ENCODE measurements at places on chromosomes 1 and 21.

DNA sequence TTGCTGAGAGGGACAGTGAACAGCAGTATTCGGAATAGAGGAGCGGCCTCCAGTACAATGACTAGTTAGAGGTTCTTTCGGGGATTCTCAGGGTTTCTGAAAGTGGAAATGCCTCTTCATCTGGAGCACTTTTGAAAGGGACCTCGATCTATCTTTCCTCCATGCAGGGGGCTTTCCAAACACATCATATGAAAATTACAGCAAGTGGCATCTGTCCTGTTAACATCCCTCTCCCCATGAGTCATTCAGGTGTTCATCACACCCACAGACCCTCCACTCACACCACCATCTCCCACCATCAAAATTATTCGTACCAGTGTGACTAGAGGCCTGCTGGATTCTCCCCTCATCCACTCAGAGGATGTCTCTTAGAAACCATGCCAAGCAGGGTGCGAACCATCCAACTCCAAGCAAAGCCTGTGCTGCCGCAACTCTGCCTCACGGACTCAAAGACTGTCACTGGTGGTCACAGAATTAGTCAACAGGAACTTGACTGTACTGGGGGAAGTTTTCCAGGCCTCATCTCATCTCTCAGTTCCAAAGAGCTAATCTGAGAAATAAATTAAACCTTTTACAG is 211.1 kb downstream of the MRPL39 start:
- DNase-seq, result no peak

DNA sequence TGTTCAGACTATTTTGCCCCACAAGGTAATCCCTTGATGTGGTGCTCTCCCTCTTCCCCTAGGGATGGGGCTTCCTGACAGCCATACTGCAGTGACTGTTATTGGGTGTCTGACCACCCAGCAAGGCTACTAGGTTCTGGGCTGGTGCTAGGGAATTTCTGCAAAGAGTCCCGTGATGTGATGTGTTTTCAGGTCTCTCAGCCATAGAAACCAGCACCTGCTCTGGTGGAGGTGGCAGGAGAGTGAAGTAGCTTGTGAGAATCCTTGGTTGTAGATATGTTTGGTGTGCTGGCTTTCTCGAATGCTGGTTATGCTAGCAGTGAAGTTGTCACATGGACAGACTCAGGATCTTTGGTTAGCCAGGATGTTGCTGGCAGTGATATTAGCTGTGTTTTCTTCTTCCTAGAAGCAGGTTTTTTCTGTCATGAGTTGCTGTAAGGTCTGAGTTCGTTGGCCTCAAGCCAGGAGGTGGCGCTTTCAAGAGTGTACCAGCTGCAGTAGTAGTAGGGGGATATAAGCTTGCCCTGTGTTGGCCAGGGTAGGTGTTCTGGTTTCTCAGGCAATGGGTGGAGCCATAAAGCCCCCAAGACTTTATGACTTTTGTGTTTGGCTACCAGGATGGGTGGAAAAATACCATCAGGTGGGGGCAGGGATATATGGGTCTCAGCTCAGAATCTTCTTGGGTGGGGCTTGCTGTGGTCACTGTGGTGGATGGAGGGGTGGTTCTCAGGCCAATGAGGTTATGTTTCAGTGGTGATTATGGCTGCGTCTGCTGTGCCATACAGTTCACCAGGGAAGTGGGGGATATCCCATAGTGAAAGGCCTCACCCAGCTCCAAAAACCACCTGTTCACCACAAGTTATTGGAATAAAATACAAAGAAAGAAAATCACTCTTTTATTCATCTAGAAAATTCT is 1112.3 kb downstream of the KCNT2 start:
- no peak for DNase-seq

- no peak for DNase-seq
Measured at GRCh38 chr21:46215436-46216131, 13.0 kb downstream of the LSS start.

DNA sequence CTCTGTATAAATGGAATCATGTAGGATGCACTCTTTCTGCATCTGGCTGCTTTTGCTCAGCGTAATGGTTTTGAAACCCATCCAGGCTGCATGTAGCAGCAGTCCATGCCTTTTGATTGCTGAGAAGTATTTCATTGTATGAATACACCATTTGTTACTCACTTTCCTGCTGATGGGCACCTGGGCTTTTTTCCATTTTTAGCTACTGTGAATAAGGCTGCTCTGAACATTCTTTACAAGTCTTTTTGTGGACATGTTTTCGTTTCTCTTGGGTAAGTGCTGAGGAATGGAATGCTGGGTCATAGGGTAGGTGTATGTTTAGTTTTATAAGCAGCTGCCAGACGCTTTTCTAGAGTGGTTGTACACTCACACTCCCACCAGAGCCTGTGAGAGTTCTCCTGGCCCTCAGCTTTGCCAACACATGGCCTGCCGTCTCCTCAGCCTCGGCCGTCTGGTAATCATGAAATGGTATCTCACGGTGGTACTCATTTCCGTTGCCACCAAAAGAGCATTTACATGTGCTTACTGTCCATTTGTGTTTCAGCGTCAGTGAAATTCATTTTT is 22.7 kb downstream of the SLX9 start:
- DNase-seq, result peak; percentile 94

Data from GM23248 (cell line).